ENCODE measurements at places on chromosomes 4 and X.

- no peak for DNase-seq
Observed at GRCh38 chr4:125728568-125728967, 413.8 kb downstream of the FAT4 start.

DNA sequence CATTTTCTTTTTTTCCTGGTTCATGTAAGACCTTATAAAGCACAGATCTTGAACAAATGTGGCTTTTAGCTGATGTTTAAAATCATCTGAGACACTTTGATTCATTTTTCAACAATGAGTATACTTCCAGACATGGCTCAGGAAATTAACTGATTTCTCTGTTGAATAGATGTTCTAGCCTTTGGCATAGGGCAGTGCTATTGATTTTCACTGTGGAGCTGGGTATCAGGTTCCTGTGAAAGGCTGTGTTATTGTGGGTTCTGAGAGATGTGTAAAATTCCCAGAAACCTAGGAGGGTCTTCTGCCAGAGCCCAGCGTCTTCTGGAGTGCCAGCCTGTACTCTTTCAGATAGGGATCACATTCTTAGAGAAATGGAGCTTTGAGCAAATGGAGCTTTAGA is 278.9 kb downstream of the EPHA5 start:
- no peak for DNase-seq

DNA sequence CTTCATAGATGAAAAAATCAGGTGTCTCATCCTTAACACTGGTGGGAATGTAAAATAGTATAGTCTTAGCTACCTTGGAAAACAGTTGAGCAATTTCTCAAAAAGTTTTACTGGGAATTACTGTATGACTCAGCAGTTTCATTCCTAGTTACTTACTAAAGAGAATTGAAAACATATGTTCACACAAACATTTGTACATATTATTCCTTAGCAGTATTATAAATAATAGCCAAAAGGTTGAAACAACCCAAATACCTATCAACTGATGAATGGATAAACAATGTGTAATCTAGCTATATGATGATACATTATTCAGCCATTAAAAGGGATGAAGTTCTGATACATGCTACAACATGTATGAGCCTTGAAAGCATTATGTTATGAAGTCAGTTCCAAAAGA is 41.7 kb downstream of the RBM46 start:
- DNase-seq = no peak

GRCh38 chrX:71227370-71228062 is 4.5 kb downstream of the GJB1 start:
- no peak for DNase-seq

DNA sequence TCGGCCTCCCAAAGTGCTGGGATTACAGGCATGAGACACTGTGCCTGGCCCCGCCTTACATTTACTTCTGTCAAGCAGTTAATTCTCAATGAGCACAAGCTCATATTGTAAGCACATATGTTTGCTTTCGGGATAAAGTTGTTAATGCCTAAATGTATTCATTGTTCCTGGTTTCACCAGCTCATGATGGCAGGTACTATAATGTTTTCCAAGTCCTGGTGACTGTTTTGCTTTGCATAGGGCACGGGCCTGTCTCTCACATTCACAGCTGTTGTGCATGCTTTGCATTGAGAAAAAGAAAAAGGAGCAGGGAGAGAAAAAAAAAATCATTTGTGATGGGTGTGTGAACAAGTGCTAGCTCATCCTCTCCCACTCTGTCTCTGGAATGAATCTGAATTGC is 661.2 kb upstream of the TENM3 start:
- no peak for DNase-seq

GRCh38 chrX:40439625-40440532 is 140.9 kb upstream of the ATP6AP2 start:
- no peak for DNase-seq

GRCh38 chr4:38323141-38323641 is 340.8 kb upstream of the KLF3 start:
- DNase-seq = no peak

DNA sequence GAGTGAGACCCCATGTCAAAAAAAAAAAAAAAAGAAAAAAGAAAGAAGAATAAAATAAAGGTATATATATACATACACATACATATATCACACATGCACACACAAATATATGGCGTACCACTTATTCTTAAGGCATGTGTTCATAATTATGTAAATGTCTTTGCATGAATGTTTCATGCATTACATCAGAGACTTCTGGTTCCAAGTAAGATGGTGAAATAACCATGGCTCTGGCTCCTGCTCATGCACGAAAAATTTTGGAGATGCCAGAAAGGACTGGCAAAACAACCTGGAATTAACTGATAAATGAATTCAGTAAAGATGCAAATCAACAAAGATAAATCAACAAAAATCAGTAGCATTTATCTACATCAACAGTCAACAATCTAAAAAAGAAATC is 19.7 kb upstream of the FHIP1A start:
- no peak for DNase-seq

GRCh38 chr4:38069271-38069760 is 109.1 kb downstream of the PTTG2 start:
- DNase-seq = peak; percentile 29

DNA sequence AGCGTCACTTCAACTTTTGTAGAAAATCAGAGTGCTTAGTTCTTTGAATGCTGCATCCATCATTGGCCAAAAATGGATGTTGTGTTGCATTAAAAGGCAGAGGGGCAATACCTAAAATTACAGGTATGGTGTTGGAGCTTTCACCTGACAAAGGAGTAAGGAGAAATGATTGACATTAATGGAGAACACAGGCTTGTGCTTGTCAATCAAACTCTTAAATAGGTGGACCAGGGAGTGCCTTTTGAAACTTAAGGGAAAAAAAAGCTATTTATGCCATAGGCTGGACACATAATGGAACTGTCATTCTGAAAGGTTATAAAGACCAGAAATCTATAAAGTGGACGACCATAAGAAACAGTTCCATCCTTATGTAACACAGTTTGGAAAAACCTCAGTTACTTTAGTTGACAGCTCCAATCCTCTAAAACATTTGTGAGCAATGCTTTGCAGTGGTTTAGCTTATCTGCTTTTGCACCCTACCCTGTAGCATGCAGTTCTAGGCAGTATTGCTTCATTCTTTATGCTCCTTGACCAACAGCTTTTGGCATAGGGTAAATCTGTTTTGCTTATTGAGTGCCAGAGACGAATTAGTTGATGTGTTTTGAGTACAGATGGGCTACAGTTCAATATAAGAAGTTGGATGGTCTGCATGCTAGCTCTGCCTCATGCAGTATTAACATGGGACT is 2.4 kb downstream of the HADH start:
- peak; percentile 32 for DNase-seq

- DNase-seq = no peak
Observed at GRCh38 chrX:103157496-103158316, 57.2 kb upstream of the BEX4 start.

DNA sequence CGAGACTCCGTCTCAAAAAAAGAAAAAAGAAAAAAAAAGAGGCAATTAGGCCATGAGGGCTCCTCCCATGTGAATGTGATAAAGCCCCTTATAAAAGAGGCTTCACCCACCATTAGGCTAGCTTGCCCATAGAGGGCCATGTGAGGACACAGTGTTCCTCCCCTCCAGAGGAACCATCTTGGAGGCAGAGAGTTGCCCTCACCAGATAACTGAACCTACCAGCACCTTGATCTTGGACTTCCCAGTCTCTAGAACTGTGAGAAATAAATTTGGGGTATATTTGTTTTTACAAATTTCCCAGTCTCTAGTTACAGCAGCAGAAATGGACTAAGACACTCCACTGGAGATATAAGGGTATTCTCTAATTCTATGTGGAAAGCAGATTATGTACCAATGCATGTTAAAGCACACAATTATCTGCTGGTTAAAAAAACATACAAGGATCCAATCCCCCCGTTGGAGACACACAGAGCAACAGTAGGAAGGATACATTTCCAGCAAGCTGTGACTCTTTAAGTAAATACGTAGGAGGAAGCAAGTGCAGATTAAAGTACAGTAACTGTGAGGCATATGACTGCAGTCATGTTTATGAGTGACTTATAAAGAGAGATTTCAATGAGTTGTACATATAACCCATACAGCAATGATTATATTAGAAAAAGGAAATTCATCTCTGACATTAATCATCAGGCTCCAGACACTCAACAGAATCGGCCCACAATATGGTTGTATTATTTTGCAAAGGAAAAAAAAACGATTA is 21.4 kb downstream of the SH3RF1 start:
- DNase-seq = no peak

GRCh38 chr4:123485601-123486000 is 89.0 kb downstream of the SPRY1 start:
- no peak for DNase-seq

DNA sequence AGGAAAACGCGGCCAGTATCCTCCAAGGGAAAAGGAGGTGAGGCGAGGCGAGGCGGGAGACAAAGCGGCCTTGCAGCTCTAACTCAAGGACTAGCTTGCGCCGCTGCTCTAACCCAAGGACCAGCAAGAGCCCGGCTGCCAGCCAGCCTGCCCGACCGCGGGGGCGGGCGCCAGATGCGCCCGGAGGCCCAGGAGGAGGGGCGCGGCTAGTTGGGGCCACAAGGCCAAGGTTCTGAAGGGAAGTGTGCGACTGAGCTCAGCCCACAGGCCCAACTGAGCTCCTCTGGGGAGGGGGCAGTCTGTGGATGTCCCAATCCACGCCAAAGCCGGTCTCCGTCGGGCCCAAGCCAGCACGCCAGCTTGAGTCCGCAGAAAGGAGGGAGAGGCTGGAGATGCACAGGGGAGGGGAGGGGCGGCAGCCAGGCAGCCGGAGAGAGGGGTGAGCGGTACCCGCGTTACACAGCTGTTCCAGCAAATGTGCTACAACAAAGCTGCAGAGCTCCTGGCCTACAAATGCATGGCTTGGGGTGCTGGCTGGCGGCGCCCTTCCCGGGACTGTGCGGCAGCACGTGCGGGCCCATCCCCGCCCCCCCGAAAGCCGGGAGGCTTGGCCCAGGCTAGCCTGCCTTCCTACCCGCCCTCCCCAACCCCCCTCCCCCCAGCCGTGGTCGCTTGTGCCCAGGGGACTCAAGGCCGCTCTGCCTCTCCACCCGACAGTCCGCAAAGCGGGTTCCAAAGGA is 637 bp downstream of the AMER1 start:
- DNase-seq = no peak

GRCh38 chr4:147173797-147174432 is 228.3 kb upstream of the TTC29 start:
- no peak for DNase-seq

DNA sequence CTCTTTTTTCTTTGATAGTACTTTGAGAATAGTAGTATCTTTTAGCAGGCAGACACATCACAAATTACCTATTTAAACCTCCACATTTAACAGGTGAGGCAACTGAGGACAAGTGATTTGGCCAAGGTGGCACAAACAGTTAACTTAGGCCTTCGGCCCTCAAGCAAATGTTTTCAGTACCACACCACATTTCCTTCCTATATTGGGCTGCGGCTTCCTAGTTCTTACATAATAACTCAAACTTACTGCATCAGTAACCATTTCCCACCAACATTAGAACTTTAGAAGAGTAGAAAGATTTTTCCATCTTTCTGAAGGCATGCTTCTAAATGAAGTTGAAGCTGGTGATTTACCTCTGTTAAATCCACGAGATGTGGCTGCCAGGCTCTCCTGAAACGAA is 63.2 kb upstream of the SLC4A4 start:
- peak; percentile 8 for DNase-seq

GRCh38 chr4:144734522-144734921 is 88.6 kb downstream of the HHIP start:
- DNase-seq = no peak

DNA sequence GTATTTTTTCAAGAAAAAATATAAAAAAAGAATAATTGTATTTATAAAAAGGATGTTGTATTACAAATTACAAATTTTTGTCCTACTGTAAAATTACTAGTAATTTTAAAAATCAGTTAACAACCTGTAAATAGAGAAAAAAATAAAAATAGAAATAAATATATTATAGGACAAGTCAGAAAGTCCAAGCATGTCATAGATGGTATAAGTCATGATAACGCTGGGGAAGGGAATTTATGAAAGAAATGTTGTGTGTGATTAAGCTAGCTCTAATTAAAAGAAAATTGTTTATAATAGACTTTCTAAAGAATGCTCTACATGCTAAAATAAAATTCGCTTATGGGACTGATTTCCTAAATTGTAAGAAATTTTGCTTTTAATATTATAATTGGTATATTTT is 2329.9 kb downstream of the ARAP2 start:
- no peak for DNase-seq

- DNase-seq = no peak
Observed at GRCh38 chr4:139841464-139842195, 176.0 kb downstream of the MGST2 start.

DNA sequence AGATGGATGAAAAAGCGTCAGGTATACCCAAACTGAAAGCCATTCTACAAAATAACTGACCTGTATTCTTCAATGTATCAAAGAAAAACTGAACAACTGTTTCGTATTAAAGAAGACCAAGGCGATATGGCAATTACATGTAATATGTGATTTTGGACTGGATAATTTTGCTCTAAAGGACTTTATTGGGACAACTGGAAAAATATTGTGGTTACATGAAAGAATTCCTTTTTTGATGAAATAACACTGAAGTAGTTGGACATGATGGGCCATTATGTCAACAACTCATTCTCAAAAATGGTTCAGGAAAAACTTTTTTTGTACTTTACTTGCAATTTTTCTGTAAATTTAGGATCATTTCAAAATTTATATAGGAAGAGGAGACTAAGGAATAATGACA is 12.1 kb upstream of the ANTXR2 start:
- no peak for DNase-seq

DNA sequence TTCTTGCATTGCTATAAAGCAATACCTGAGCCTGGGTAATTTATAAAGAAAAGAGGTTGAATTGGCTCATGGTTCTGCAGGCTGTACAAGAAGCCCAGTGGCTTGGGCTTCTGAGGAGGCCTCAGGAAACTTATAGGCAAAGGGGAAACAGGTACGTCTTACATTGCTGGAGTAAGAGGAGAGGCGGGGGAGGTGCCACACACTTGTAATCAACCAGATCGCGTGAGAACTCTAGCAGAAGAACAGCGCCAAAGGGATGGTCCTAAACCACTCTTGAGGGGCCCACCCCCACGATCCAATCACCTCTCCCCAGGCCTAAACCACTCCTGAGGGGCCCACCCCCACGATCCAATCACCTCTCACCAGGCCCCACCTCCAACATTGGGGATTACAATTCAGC is 50.6 kb upstream of the SHOX start:
- DNase-seq = no peak

DNA sequence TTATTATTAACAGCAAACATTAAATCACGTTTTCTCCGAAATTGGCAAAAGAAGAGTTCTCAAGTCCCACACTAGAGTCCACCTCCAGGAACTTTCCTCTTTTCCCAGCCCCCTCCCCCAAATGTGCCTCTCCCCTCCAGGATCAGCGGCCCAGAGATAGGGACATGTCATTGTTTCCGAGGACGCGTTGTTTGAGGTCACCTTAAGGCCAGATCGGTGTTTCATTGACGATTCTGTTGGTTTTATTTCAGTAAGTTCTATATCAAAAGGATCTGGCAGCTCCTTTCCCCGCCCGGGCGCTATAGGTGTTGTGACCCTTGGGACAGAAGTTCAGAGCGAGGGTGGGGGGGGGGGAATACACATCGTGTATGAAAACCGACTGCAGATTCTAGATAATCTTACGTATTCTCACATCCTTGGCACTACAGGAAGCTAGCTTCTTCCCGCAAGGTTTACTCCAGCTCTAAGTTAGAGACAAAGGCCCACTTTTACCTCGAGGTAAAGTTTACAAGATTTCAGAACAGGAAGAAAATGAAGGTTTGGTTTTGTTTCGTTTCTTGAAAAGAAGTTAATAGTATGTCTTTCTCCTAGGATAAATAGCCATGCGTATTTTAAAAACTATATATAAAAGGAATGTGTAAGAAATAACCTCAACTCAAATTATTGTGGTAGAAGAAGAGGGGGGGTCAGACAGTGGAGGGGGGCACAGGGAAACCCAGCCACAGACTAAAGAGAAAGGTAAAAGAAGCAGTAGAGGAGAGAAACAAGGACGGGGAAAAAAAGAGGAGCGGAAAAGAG is 739 bp upstream of the MSX1 start:
- no peak for DNase-seq

Data from GF-D8 (cell line).